ENCODE measurements at places on chromosomes 12 and 14.
A peak's percentile ranks its signal among the peaks of the same experiment; 100 is the strongest.

DNA sequence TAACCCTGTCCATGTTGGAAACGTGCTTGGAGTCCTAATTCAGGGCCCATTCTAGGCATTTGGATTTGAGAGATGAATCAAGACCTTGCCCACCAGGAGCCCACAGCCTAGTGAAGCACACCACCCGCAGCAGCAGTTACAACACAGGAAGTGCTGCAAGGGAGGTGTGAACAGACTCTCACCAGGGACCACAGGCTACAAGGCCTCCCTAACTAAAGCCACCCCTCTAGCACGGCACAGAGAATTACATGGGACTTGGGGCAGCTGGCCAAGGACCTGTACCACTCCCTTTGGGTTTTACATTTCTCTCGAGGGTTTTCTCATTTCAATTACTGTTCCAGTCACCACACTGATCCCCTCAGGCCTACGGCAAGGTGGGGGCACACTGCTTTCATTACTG is 49.5 kb upstream of the FOXN3 start:
- no peak for DNase-seq

GRCh38 chr12:27077586-27077985 is 4.8 kb downstream of the C12orf71 start:
- no peak for DNase-seq

- DNase-seq: no peak
Measured at GRCh38 chr14:95155045-95155444, 2.3 kb downstream of the DICER1 start.

GRCh38 chr14:93892923-93893558 is 34.1 kb upstream of the FAM181A start:
- DNase-seq: peak; percentile 78

DNA sequence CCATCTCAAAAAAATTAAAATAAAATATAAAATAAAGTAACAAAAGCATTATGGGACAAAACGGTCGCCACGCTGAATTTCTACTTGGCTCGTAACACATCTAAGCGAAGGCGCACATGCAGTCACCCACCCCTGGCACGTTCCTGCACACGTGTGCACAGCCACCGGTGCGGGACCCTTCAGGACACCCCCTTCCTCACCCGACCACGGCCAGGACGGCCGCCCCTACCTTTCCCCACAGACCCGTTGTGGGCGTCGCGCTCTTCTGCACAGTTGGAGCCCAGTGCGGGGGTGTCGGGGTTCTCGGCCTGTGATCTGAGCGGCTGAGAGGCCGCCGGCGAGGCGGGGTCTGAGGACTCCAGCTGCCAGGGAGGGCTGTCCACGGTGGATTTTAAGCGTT is 44.4 kb upstream of the GPR68 start:
- DNase-seq: no peak

- no peak for DNase-seq
Measured at GRCh38 chr12:121513464-121514183, 67.2 kb downstream of the KDM2B start.

- DNase-seq: no peak
Measured at GRCh38 chr12:76085520-76085868, 1.0 kb upstream of the NAP1L1 start.

DNA sequence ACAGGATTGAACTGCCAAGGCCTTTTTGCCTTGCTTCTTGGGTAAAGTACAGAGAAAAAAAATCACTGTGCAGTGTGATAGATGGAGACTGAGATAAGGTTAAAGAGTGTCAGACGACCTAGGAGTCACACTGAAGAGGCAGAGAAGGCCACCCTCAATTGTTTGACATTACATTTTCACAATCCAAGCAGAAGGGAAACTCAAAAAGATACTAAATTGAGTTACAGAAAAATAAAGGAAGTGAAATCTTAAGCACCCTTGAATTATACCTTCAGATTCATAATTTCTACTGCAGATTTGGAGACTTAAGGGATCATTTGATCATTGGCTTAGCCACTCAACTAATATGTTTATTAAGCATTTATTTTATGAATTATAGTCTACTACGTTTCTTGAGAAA is 97.1 kb downstream of the MYF5 start:
- no peak for DNase-seq

- no peak for DNase-seq
Measured at GRCh38 chr14:52150162-52150561, 81.3 kb upstream of the NID2 start.

DNA sequence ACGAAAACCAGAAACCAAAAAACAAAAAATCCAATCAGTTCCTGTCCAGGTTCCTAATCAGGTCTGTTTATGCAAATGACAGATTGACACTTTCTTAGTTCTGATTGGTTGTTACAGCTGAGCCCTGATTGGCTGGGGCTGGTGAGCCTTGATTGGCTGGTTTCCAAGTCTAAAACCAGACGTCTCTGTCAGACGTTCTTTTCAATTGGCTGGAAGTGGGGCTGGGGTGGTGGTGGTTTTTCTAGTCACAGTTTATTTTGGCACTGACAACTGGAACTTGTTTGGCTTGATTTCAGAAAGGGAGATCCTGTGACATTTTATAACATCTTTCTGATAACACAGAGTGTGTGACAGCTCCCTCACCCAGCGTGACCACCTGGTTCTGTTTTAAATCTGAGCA is 36.1 kb upstream of the PRICKLE1 start:
- no peak for DNase-seq

DNA sequence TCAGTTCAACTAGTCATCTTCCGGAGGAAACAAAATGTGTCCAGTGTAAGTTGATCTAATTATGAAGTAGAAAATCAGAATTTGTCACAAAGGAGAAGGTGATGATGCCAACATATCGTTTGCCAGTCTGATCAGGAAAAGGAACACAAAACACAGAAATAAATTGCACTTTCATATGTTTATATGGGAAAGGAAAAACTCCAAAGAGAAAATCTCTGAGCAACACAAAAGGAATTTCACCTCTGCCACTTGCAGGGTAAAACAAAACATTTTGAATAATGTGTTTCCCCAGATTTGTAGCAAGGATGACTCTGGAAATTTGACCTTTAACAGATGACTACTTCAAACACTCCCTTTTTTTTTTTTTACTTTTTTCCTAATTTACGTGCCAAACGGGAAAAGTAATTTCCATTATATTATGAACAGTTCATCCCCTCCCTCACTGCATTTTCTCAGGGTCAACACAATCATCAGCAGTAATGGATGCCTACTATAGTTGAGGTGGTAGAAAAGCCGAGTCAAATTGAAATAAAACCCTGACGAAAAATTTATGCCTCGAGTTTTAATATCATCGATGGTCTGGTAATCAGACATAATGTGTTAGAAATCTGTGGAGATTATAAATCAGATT is 25.6 kb downstream of the MGAT4C start:
- no peak for DNase-seq

DNA sequence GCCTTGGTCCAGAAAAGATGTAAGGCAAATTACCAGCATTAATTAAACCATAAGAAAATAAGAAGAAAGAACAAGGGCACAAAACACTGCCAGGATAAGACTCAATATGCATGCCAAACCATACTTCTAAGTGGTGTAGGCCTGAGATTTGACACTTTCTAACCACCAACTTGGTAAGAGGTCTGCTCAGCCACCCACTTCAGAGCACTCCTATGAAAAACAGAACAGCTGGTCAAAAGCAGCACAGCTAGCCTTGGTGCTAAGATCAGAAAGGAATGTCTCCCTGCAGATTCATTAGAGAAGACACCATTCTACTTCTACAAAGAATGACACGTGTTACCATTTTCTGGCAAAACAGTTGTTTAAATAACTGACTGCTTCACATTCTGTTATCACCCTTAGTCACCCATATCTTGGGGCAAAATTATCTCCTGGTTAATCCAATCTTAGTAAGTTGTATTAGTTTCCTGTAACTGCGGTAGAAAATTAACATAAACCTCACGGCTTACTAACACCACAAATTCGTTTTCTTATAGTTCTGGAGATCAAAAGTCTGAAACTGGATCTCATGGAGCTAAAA is 13.2 kb downstream of the RPS6KA5 start:
- DNase-seq: no peak

DNA sequence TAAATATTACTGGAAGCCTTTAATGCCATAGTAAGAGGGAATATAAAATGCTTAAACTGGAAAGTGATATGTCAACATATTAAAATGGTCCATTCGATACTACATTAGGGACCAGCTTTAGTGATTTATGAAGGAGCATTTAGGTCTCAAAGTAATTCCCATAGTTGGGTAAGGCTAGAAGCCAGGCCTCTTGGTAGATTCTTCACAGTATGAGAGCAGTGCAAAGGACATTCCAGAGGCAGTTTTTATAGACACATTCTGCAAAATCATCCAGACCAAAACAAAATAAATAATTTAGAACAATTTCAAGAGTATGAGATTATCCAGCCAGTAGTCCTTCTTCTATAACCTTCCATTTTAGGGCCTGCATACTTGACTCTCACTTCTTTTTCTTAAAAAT is 142.6 kb upstream of the PDZRN4 start:
- DNase-seq: no peak

GRCh38 chr14:99510556-99511139 is 29.4 kb downstream of the CCNK start:
- no peak for DNase-seq

- no peak for DNase-seq
Measured at GRCh38 chr12:78035901-78036606, 205.4 kb downstream of the NAV3 start.

GRCh38 chr14:87967496-87967895 is 25.5 kb downstream of the GALC start:
- DNase-seq: no peak

DNA sequence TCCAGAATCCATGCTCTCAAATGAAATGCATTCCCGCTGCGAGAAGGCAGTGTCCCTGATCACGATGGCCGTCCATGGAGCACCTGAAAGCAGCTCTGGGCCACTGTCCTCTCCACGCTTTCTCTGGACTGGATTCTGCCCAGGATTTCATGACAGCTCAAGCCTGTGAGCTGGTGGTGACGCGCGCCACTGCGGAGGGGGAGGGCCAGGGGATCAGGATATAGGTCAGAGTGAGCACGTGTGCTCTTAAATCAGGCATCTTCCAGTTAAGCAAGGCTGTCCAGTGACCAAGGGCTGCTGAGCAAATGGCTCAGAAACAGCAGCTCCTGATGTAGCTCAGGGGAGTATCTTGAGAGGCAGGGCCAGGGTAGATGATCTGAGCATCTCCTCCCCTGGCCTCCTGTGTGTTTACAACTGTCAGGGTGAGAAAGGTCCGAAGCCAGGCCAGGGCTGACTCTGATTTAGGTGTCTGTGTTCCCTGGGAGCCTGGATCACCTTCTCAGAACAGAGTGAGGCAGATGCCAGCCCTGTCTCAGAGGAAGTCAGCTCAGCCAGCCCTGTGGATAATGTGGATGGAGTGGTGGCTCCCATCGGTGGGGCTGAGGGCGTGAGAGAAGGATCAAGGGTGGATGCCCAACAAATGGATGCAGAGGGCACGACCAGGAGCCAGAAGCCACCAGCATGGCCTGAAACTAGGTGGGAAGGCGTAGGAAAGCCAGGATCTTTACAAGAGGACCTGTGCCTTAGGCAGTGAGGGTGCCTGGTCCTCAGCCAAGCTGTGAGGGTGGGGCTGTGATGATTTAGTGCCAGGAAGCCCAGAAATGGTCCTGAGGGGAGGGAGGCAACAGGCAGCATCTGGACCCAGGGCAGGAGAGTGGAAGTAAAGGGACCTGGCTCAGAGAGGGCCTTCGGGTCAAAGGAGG is 55.3 kb downstream of the ELK3 start:
- no peak for DNase-seq

DNA sequence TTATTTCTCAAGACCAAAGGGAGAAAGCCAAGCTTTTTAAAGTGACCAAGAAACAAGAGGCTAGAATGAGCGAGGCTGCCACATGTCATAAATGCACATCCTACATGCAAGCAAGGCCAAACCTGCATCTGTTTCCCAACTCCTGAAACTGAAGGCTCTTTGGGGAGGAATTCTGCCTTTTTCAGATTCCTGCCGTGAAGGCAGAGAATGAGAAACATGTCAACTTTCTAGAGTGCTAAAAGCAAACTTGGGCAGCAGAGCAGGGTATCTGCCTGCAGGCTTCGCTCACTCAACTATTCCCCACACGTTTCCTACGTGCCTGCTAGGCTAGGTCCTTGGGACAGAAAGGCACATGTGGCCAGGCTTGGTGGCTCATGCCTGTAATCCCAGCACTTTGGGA is 15.2 kb downstream of the DPF3 start:
- no peak for DNase-seq

GRCh38 chr12:7712841-7713442 is 1.7 kb downstream of the DPPA3 start:
- DNase-seq: no peak

DNA sequence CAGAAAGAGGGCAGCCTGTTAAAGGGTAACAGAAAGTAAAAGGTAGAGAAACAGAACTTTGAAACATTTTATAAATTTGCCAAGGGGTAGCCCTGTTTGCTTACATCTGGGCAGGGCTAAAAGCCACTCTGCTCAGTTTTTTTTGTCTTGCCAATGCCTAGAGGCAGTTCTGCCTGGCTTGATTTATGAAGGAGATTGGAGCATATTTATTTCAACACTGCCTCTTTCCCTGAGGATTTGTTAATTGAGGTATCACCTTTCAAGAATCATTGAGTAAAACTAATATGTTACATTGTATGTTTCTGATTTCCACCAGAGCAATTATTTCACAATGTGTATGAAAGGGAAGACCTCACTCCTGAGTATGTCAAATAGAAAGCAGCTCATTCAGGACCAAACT is 160.8 kb downstream of the GXYLT1 start:
- no peak for DNase-seq

DNA sequence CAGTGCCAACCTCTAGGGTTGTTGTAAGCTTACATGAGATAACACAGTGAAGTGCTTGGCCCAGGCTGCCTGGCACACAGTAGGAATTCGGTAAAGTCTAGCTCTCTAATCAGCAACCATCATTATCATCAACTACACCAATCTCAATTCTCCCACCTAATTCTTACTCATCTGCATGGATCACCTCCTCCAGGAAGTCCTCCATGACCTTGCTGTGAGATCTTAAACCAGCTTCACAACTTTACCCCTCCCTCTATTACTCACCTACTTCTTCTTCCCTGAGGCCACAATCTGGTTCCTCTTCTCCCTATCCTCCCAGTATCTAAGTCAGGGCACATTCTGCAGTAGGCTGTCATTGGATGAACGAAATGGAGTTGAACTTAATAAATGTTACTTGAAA is 67.3 kb downstream of the GSC start:
- DNase-seq: no peak

- DNase-seq: no peak
Measured at GRCh38 chr12:29147731-29148595, 1.1 kb upstream of the FAR2 start.

GRCh38 chr12:71125949-71126348 is 31.9 kb downstream of the TSPAN8 start:
- no peak for DNase-seq
